ENCODE measurements at places on chromosomes 1 and 21. TPM values are rescaled to one million over a fixed set of nuclear protein-coding genes. Genes with fewer than 3 reads are reported as not detected.

Gene DHRS3
- 89.7 TPM for total RNA-seq

Gene SPRR4
- total RNA-seq: not detected

Gene LY9
- not detected for total RNA-seq

Gene PLCH2
- total RNA-seq: 0.16 TPM

Gene KRTAP10-7
- total RNA-seq: not detected

Gene CCDC185
- total RNA-seq: not detected

Gene OPRD1
- total RNA-seq: not detected

Gene SPAG17
- total RNA-seq: not detected

Gene IL20
- not detected for total RNA-seq

DNA sequence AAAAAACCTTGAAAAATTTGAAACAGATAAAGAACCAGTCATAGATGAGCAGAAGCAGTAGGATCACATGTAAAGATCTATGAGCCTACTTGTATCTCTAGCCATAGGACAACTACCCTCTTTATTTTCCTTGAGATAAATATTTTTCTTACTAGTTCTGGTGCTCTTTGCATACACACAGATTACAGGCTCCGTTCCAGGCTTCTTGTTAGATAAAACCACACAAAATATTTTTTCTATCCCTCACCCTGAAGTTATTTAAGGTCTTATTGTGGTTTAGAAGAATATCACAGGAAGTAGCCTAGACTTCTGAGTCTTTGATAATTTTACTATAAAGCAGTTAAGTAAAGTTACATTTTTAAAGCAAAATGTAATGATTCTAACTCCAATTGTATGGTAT lies 512.2 kb downstream of the NEGR1 start:
- no peak for DNase-seq

- peak; percentile 15 for DNase-seq
These were observed 227.7 kb upstream of the SAMSN1 start for GRCh38 chr21:14773777-14774345.

- DNase-seq: no peak
These were observed 24.9 kb downstream of the SETD4 start for GRCh38 chr21:36035381-36035791.

GRCh38 chr1:26575348-26575747 lies 45.8 kb downstream of the RPS6KA1 start:
- DNase-seq: no peak

- no peak for DNase-seq
These were observed 1.5 kb downstream of the MRPL55 start for GRCh38 chr1:228107636-228108035.

DNA sequence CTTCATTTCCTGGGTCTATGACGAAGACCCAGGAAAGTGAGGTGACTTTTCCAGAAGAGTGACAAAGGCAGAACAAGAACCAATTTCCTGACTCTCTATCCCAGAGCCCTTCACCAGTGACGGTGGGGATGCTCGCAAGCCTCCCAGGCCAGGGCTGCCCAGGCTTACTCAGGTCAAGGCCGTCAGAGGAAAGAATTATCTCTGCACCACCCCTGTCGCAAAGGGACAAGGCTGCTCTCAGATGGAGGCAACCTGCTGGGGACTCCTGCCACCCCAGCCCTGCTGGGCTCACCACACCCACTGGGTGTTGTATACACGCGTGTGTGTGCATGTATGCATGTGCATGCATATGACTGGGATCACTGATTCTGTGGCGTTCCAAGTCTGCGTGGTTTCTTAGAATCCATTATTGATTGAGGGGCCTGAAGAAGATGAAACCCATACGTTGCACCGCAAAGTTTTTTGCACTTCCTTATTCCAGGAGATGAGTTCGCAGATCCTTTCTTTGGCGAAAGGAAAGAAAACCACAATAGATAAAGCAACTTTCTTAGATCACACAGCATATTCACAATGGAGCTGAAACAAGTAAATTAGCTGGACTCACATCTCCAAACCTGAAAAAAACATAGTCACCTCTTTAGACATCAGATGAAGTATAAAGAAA lies 255.8 kb downstream of the RHOU start:
- no peak for DNase-seq

DNA sequence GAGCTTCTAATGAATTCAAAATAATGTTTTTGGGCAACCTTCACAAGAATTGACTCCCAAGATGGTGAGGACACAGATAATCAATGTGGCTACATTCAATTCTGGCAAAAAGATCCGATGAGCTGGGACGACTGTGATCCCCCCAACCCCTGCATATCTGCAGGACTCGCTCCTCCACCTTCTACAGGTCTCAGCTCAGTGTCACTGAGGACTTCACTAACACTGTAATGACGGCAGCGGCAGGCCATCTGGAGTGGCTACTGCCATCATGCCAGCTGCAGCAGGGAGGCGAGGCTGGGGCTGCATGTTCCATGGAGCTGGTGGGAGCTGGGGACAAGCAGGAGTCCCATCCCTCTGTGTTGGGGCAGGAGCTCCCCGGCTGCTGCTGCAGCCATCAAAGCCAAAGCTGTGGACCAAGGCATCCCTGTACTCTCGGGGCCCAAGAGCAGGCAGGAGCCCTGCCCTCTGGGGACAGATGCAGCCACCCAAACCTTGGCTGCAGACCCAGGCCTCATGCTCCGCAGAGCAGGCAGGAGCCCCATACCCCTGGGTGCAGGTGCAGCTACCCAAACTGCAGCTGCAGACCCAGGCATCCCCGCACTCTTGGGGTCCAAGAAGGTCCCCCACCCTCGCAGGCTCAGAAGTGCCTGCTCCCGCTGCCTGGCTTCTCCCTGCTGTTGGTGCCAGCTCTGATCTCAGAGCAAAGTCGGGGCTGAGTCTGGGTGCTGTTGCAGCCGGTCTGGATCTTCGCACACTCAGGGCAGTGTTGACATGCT lies 12.2 kb upstream of the DHRS3 start:
- no peak for DNase-seq

GRCh38 chr1:29121936-29122681 lies 1.6 kb downstream of the TMEM200B start:
- peak; percentile 37 for DNase-seq

DNA sequence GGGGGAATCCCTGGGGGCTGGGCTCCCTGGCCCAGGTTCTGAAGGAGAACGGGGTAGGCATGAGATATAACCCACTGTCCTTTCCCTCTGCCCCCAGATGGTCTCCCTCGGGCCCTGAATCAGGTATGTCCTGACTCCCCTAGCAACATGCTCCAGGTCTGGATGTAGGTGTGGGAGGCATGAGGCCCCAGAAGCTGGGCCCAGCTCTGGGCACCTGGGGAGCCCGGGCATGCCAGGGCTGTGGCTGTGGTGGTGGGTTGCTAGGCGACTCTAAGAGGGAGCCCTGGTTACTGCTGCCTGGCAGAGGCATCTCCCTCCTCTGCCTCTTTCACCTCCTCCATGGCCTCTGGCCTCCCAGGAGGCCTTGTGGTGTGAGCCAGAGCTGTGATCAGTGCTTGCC lies 16.2 kb downstream of the FOXO6 start:
- no peak for DNase-seq

GRCh38 chr1:201142011-201142848 lies 12.0 kb downstream of the TMEM9 start:
- peak; percentile 64 for DNase-seq

DNA sequence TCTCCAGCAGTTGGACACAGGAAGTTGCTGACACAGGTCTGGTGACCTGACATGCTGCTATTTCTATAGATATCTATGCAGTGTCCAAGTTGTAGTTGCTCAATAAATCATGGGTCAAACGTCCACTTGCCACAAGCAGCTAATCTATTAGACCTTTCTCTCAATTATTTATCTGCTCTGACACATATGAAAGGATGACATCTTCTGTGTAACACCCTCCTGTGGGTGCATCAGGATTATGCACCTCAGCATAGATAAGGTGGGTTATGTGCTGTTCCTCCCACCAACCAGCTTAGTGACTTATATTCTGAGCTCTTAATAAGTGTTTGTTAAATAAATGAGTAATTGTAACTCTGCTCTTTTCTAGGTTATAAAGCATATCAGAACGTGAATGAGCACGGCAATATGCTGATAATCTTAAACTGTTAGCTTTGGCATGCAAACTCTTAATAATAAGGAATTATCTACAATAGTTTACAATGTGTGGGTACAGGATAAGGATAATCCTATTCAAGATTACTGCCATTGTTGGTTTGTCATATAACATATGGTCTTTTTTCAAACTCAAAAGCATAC lies 90.7 kb upstream of the GCLM start:
- no peak for DNase-seq

GRCh38 chr1:234400773-234401172 lies 27.5 kb downstream of the COA6 start:
- DNase-seq: no peak

DNA sequence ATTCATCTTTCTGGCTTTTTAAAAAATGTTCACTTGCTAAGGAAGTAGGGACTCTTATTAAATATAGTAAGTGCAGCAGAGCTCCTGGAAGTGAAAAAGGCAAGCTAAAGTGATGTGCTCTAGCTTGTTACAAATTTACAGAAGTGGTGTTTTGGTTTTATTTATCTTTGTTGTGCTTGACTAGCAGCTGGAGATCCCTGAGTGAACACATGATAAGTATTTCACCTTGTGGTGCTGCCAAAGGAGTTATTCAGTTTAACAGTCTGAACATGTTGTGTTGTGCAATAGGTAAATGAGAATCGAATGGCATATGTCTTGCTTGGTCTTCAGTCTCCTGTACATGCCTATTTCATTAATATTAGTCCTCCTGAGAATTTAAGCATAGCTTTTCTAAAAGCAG lies 315.7 kb downstream of the TPR start:
- DNase-seq: no peak

DNA sequence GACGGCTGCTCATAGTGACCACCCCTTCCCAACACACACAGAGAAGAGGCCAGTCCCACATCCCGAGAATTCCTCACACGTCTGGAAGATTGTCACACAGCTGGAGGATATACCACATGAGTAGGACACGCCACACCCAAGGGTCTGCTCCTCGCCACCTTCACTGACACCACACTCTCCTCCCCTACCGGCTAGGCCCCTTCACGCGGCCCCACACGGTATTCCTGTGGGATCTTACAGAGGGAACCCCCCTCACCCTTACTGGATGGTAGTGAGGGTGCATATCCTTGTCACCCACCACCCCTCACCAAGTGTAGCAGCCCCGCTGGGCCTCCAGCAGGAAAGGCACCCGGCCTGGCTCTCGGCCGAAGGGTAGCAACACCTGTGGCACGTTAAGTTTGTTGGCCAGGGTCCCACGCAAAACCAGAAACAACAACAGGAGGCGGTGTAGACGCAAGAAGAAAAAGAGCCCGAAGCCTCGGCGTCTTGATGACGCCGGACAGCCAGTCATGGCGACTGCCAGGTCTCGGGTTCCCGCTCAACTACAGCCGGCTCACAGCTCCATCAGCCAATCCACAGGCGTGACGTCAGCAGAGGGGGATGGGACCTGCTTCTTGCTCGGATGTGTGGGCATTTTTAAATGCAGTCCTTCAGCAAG lies at the start of gene NUP210L:
NUP210L (minus strand) TSS at position 540 of the 658 bp plus-strand sequence.
- DNase-seq: peak; percentile 92

GRCh38 chr1:242432491-242433095 lies 91.9 kb downstream of the PLD5 start:
- DNase-seq: no peak

- no peak for DNase-seq
These were observed 68.9 kb upstream of the S1PR1 start for GRCh38 chr1:101167891-101168290.

- DNase-seq: peak; percentile 36
These were observed 104.9 kb downstream of the EPHB2 start for GRCh38 chr1:22815421-22816066.

GRCh38 chr1:117611894-117612483 lies 6.1 kb downstream of the TENT5C start:
- DNase-seq: no peak

GRCh38 chr1:77975907-77976306 lies 3.0 kb downstream of the FUBP1 start:
- no peak for DNase-seq

- DNase-seq: no peak
These were observed 45.3 kb upstream of the RGS1 start for GRCh38 chr1:192530254-192530653.

- no peak for DNase-seq
These were observed 226.7 kb upstream of the RUNX1 start for GRCh38 chr21:35275776-35276175.

DNA sequence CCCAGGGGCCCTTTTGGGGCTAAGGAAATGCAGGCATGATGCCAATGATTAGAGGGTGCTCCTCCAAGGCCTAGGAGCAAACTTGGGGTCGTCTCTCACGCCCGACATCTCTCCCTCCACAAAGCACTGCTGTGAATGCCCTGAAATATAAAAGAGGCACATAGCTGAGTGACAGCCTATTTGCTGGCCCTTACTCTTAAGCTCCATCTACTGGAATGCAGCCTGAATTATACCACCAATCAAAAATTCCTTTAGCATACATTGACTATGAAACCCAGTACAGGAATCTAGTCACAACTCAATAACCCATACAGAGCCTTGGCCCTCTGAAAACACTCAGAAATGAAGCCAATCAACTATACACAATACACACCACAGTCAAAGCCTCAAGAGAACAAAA lies 105.5 kb downstream of the LRIG2 start:
- no peak for DNase-seq
